ENCODE measurements at places on chromosomes 13 and 19.

DNA sequence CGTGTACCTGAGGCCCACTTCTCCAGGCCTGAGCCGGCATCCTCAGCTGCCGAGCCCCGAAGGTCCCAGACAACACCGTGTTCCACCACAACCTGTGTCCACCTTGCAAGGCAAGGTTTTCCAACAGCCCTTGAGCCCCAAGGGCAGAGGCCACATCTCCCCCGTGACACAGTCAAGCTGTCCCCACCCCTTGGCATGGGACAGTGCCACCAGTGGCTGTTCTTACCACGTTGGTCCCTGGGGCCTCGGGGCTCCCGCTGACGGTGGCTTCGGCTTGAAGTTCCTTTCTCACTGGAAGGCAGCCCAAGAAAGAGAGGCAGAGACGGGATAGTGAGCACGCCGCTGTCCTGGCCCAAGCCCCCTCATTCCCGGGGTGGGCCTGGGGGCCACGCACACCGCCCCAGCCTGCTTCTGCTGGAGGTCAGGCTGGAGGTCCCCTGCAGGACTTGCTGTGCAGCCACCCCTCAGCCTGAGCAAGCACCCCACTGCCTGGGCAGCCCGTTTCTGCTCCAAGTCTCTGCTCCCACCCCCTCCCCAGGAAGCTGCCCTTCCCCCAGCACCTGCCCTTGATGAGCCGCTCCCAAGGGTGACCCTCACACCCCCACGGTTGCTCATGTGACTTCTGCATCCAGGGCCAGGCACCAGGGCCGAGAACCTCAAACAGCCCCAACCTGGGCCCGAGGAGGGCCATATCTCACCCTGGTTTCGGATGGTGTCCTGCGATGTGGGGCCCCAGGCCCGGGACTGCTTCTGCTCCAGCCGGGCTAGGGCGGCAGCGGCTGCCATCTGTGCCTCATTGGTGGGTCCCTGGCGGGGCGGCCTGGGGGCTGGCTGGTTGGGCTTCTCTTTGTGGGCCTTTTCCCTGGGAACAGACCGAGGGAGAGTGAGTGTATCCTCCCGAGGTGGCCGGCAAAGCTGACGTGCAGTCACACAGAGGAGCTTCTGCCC is 4.1 kb downstream of the UBXN6 start:
- DNase-seq, result no peak

DNA sequence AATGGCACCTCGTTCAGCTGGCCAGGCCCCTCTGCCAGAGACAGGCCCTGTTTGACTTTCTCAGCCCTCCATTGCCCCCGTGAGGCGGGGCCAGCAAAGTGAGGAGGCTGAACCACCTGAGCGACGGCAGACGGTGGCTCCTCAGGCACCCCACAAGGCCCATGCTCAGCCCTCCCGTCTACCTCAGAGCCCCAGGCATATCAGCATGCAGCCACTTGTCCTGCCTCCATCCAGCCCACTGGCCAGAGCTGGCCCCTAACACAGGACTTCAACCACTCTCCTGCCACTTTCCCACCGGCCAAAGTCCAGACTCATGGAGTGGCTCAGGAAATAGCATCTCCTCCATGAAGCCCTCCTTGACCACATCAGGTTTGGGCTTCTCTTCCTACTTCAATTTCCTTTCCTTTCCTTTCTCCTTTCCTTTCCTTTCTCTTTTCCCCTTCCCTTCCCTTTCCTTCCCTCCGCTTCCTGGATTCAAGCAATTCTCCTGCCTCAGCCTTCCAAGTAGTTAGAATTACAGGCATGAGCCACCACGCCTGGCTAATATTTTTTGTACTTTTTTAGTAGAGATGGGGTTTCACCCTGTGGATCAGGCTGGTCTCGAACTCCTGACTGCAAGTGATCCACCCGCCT is 9.3 kb downstream of the SLC7A10 start:
- no peak for DNase-seq

GRCh38 chr19:3975637-3976087 is 4.8 kb upstream of the DAPK3 start:
- no peak for DNase-seq

DNA sequence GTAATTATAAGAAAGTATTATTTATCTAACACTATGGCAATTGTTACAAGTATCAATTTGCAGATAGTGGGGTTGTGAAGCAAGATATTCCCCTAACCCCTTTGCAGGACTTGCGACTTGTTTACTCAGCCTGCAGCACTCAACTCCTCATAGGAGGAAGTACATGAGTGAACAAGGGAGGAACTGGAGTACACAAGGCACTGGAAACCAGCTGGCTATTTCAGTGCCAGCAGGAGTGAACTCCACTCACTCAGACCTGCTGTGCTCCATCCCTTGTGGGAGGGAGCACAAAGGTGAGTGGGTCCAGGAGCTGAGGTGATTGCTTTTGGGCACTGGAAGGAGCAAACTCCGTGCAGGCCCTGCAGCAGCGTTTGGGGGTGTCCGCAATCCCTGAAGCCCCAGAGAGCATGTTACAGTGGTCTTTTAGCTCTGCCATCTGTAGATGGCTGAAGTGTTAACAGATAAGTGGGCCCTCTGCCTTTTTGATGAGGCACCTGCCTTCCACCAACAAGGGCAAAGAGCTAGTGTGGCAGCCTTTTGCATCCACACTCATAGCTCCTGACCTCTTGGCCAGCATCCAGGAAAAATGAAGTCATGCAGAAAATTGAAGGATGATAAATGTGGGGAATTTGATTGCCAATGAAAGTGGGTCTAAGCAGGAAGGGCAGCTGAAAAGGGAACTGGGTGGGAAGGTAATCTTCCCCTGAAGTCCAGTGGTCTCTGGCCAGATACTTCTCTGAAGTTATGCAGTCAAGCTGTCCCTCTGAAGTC is 802.2 kb upstream of the MIR17HG start:
- no peak for DNase-seq

GRCh38 chr13:70723732-70724131 is 615.5 kb upstream of the KLHL1 start:
- DNase-seq, result no peak

DNA sequence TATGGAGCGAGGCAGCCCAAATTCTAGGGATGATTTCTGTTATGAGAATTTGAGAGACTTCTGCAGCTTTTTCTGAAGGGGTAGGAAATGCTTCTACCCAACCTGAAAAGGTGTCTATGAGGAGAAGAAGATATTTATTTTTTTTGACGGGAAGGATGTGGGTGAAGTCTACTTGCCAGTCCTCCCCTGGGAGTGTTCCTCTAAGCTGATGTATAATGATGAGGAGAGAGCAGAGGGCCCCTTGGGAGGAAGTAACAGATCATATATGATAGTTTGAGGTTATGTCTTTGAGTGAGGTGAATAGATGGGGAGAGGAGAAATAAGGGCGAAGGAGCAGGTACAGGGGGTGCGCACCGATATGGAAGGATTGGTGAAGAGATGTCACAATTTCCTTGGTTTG is 910.6 kb upstream of the SLITRK5 start:
- no peak for DNase-seq

DNA sequence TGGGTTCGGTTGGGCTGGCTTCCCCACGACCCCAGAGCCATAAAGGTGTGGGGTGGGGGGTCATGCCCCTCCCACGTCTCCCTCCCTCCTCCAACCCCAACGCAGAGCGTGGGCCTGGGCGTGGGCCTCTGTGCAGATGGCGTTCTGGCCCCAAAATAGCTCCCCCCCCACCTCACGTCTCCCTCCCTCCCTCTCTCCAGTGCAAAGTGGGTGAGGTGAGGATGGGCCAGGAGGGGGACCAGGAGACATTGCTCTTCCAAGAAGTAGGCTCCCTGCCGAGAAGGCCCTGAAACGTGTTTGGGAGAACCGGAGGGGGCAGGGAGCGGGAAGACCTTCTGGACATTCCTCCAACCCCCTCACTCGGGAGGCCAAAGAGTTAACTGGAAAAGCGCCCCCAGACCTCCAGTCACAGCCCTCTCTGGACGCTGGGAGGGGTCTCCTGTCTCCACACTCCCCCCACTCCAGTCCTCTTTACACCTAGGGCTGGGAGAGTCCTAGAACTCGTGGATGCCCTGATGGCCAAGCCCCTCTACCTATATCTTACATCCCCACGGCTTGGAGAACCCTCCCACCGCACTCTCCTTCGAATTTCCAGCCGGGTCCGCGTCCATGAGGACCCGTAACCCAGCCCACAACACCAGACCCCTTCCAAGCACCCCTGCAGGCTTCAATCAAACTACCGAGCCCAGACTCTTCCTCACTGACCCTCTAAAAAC is 855 bp downstream of the UNC13A start:
- DNase-seq, result no peak

- DNase-seq, result no peak
These were observed 39.6 kb downstream of the CHST8 start for GRCh38 chr19:33661336-33661735.

- no peak for DNase-seq
These were observed 570.5 kb upstream of the GPC6 start for GRCh38 chr13:92656103-92656502.

- no peak for DNase-seq
These were observed 33.8 kb downstream of the ZFR2 start for GRCh38 chr19:3835055-3835435.

DNA sequence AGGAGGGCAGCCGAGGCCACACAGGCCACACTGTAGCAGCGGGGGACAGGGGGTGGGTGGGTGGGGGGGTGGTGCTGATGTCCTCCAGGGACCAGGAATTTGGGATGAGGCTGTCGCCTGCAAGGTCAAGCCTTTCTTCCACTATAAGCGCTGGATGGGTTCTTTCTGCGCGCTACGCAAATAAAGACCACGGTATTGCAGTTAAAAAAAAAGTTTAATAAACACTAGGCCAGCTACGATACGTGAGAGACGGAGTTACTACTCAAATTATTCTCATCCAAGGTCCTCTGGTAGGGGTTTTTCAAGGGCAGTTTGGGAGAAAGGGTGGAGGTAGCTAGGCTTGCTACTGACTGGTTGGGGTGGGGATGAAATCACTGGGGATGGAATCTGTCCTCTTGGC is 508 bp upstream of the ZNF44 start:
- DNase-seq, result no peak

DNA sequence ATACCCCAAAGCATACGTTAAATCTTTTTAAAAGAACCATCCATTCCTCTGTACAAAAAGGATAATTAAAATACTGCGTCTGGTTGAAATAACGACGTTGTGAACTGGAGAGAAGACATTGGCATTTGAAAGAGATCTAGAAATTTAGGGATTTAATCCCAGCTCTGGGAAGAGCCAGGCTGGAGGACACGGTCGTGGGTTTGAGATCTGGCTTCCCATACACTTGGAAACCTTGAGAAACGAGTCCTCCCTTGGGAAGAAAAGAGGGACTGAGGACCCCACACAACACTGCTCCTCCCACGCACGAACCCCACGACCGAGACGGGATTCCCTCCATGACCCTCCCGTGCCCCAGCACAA is 625 bp downstream of the ZNF709 start:
- no peak for DNase-seq

DNA sequence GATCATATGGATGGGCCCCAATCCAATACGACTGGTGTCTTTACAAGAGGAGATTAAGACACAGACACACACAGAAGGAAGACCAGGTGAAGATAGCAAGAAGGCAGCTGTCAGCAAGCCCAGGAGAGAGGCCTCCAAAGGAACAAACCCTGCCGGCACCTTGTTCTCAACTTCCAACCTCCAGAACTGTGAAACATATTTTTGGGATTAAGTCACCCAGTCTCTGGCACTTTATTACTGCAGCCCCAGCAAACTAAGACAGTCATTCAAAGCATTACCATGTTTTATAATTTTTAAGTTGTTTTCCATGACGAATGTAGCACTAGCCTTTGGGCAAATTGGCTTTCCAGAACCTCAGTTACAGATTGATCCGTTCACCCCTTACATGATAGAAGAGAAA is 11.3 kb downstream of the STARD13 start:
- DNase-seq, result no peak

DNA sequence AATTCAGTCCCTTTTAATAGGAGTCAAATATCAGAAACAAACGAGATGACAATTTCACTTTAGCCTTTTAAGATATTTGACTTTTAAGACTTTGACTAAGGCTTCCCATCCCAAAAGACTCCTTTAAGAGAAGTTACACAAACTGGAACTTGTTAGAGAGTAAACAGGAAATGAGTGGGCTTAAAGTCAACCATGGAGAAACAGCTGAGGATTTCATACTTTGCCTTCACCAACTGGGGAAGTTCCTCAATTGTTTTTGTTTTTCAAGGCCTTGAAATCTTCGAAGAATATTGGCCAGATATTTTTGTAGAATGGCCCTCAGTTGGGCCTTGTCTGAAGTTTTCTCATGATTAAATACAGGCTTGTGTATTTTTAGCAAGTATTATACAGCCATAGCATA is 227.3 kb downstream of the POU4F1 start:
- no peak for DNase-seq

- no peak for DNase-seq
These were observed 1.6 kb upstream of the AZU1 start for GRCh38 chr19:825897-826644.

DNA sequence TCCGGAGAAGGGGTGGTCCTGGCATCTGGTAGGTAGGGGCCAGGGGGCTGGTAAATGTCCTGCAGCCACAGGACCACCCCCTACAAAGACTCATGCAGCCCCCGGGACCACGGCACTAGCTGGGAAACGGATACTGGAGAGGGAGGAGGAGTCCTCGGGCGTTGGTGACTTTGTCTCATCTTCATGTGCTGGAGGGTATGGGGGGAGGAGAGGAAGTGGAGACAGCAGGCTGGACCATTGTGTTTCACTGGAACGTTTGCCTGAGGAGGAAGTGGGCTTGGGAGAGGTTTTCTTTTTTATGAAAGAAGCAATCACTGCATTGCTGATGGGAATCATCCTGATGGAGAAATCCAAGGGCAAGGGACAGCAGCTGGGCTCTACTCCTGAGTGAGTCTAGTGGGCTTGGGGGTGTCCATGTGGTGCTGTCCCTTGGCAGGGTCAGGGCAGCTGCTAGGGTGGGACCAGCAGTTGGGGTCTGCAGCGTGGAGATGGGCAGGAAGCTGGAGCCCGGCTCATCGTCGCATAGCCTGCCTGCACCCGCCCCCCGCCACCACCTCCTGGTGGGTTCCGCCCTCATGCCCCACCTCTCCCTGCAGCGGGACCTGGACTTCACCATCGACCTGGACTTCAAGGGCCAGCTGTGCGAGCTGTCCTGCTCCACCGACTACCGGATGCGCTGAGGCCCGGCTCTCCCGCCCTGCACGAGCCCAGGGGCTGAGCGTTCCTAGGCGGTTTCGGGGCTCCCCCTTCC is 1.7 kb upstream of the ADM5 start:
- DNase-seq, result no peak

DNA sequence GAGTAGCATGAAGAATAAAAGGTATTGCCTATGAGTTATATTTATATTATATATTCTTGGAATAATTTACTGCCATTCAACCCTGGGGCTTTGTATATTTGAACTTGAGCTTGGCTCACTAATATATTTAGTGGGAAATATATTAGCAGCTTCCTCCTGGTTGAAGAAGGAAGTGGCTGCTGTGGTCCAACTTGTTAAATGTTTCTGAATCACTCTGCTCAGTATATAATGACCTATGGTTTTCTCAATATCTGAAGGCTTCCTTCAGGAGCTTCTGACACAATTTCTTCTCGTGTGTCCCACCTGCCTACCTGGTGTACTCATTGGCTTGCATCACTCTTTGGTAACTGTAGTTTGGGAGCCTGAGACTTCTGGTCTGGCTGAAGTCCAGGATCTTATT is 646.4 kb downstream of the TBC1D4 start:
- no peak for DNase-seq

- DNase-seq, result no peak
These were observed 191.4 kb downstream of the OLFM4 start for GRCh38 chr13:53220038-53220437.

- no peak for DNase-seq
These were observed 26.3 kb downstream of the SHANK1 start for GRCh38 chr19:50693064-50693975.
